ENCODE measurements at places on chromosomes 4 and X.

DNA sequence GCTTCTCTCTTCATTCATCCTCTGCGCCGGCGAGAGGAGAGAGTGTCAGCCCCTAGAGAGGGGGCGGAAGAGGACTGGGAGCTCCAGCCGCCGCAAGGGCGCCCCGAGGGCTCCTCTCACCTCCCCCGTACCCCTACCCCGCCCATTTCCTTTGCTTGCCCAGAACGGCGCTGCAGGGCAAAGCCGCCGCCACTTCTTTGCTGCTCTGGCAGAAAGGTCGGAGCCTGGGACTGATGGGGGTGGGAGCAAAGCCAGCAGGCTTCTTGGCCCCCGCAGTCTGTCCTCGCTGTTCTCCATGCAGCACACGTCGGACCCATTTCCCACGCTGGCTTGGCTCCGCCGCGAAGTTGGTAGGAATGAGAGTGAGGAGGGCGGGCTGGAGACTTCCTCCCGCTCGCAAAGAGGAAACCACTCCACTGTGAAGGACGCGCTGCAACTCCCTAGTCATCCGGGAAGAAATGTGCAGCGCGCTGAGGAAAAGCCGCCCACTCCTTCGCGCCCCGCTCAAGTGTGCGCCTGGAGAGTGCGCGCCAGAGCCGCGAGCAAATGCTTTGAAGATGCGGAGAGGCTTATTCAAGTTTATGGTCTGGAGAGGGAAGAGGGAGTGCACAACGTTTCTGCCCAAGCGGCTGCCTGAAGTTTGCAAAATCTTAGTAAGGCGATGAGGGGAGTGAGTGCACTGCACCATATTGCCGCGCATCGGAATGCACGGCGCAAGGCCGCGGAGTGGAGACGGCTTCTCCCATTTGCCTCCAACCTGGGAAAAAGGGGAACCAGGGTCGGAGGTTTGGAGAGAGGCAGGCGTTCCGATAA lies 2.8 kb upstream of the PCDH7 start:
- DNase-seq = peak; percentile 74

- no peak for DNase-seq
Measured at GRCh38 chrX:155923200-155923599, 42.1 kb downstream of the VAMP7 start.

- DNase-seq = no peak
Measured at GRCh38 chr4:94419549-94419948, 32.2 kb upstream of the PDLIM5 start.

DNA sequence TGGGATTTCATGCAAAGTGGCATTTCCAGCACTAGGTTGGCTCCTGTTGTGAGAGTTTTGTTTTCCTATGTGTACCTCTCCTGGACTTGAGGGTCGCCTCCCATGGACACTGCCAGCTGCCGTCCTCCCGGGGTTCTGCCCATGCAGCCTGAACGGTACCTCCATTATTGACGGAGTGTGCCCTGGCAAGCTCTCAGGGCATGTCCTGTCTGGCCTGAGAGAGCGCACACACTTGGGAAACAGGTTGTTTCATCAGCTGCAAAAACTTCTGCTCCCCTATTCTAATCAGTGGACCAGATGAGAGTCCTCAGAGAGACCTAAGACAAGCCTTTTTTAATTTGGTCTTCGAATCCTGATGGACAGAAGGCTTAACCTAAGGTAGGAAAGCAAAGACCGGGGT lies 56.6 kb upstream of the HOPX start:
- no peak for DNase-seq

DNA sequence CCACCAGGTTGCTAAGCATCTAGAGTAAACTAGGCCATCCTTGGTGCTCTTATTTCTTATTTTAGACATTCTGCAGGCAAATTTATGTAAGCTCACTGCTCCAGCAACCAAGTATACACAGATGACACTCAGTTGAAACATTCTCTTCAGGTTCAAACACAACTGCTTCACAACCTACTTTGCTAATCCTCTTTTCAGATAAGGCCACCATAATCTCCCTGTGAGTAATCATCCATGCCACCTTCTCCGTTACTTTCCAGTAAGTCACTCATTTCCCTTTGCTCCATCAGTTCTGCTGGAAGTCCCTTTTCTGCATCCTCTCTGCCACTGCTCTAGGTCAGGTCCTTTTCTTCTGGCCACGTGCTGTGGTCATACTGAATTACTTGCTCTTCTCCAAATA lies 120.2 kb upstream of the WDFY3 start:
- no peak for DNase-seq

DNA sequence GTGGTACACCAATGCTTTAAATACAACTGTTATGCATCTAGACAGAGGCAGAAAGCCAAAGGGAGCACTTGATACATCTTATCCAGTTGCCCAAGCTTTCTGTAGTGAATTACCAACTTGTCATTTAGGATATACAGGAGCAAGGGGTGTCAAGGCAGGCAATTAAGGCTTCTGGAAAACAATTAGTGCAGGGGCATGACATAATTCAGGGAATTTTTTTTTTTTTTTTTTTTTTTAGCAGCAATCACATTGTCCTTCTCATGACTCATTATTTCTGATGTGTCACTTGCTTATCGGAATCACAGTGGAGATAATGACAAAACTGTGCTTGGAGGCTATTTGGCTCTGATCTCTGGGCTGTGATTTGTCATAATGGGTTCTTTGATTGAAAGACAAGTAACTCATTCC lies 259.5 kb downstream of the ARHGAP24 start:
- no peak for DNase-seq

Measured in neuronal stem cell (in vitro differentiated cells).